Activated T-helper 17 cell treated with anti-CD3 and anti-CD28 coated beads, Interleukin-2, amount 50 U/mL, for 72 hours (primary cell): ENCODE measurements at places on chromosomes 6 and 20. TPM values are rescaled to one million over a fixed set of nuclear protein-coding genes. Genes with fewer than 3 reads are reported as not detected.

TENT5A gene
- total RNA-seq: 0.41 TPM

PLCB4 gene
- total RNA-seq: not detected

GRCh38 chr6:72968704-72969103 is 256.6 kb downstream of the KHDC1L start:
- no peak for ATAC-seq

SUMO4 gene
- total RNA-seq: 16.0 TPM

BCAS1 gene
- total RNA-seq: 0.11 TPM
